ENCODE measurements at places on chromosomes 2 and 18.

GRCh38 chr2:159612255-159612901 is 4.0 kb downstream of the BAZ2B start:
- no peak for DNase-seq

- no peak for DNase-seq
Observed at GRCh38 chr18:50578651-50579050, 18.8 kb downstream of the MAPK4 start.

DNA sequence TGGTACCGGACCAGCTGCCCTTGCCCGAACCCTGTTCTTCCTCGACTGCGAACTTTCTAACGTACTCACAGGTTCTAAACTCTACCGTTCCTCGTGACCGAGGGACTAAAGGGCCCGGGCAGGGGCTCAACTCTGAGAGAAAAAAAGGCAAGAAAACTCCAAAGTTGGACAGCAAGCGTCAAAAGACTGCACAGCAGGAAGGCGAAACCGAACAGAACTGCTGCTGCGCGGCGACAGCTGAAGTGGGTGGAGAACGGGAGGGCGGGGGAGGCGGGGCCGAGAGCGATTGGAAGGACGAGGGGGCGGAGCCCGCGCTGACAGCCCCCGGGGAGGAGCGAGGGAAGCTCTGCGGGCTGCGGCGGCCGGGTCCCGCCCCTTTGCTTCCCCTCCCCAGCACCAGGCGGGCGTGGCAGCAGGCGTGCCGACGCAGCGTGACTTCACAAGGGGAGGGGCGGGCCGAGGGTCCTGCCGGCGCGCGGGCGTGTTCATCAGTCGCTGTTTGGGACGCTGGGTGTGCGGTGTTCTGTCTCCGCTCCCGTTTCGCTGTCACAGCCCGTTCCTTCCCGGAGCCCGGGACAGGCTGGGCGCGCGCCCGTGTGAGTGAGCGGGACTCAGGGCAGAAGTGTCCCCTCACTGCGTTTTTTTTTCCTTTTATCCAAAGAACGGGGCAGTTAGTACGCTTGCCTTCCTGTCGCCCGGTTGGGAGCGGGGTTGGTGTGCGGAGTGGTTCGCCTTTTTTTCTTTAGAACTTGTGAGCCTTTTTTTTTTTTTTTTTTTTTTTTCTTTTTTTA is at the start of gene NABP1:
TSS of gene NABP1 (plus strand) at position 491 of the 791 bp plus-strand sequence. CDS start 479 bp downstream, outside the sequence.
- DNase-seq = peak; percentile 98

GRCh38 chr18:9736286-9736835 is 28.3 kb downstream of the RAB31 start:
- DNase-seq = no peak

- DNase-seq = no peak
Observed at GRCh38 chr18:58612315-58613055, 16.4 kb downstream of the ALPK2 start.

DNA sequence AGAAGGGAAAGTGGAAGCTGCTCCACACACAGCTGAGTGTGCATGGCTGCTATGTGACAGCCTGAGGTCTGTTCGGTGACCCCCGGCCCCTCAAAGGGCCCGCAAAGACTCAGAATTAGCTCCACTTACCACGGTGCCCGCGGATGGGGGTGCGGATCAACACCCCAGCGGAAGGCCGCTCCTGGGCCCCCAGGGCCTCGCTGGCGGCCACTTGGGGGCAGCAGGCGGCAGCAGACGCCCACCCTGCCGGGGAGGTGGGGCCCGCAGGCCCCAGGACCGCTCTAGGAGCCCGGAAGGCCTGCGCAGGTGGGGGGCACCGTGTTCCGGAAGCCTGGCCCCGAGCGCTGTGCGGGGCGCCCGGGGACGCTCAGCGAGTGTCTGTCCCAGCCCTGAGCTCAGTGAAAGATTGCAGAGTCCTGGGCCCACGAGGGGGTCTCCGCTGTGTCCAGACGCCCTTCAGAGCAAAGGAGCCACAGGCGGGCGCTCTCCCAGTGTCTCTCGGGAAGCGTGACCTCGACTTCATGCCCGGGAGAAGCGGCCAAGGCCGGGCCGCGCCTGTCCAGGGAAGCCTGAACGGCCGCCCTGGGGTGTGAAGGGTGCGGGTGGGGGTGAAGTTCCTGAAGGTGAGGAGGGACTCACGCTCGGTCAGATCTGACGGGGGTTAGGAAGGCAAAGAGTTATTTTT is 118.7 kb downstream of the VAPA start:
- DNase-seq = no peak

- DNase-seq = no peak
Observed at GRCh38 chr2:130185436-130185835, 3.4 kb downstream of the MZT2B start.

All from amygdala (tissue), 56 donors.